ENCODE measurements at places on chromosomes 5 and 9.

DNA sequence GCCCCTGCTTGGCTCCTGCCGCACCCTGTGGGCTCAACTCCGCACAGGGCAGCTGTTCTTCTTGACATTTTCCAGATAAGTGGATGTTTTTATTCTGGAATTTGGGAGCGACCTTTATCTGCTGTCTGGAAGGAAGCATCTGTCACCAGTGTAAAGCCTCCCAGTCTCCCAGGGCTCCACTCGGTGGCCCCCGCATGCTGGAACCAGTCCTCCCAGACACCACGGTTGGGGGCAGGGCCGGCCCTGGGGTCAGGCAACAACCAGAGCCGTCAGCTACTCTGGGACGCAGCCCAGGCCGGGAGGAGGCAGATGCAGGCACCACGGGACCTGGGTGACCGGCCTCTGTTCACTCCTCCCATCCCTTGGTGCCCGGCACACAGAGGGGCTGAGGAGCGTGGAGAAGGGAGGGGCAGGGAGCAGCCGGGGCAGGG is 92.8 kb upstream of the ADAMTS2 start:
- no peak for DNase-seq

DNA sequence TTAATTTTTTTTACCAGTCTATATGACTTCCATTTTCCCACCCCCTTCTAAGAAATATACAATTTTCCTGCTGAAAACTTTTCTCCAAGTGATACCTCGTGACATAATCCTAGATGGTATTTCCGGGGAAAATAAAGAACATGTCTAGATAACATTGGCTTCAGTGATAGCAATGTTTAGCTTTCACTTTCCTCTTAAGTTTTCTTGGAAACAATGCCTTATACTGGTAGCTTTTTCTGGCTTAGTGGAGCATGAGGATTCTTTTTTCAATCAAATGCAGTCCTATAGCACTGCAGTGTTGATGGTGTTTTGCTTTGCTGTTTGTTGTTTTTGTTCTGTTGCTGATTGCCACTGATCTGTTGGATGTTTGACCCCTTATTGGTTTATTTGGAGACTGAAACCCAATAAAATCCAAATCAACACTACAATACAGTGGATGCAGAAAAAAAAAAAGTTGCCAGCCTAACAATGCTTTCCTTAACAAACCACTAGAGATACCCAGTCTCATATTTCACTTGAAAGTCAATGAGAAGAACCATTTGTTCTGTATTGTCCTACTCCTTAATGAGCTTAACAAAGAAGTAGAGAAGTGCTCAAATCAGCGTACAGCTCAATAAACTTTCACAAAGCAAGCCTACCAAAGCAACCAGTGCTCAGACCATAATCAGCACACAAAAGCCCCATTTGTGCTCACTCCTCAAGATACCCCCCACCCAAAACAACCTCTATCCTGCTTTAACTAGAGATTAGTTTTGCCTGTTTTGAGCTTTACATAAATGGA is 74.2 kb upstream of the GRAMD2B start:
- no peak for DNase-seq

- no peak for DNase-seq
Measured at GRCh38 chr5:38362713-38363112, 104.4 kb downstream of the EGFLAM start.

DNA sequence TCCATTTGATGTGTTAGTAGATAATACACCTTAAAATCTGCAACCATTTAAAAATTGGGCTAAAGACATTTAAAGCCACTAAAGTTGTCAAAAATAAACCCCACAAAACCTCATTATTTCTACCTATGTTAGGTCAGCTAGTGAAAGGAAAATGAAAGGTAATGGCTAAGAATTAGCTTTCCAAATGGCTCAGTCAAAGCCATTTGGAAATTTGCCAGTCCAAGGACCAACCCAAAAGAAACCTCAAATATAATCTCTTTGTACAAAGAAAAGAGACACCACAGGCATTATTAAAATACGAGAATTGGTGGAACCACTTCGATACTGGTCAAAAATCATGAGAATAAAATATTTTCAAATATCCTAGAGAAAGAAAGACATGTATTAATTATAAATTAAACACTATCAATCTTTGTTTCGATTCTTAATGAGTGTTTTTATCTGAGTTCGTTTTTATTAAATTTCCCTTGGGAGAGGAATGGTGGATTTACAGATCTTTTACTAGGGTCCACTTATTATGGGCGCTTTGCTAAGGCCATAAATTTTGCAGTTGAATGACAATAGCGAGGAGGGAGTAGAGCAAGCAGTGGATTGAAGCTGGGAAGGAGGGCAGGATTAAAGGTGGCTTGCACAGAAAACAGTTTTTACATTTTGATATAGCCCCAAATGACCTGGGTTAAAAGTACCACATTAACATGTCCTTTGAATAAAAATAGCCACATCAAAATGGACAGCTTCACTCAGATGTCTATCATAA is 116.8 kb upstream of the SHB start:
- no peak for DNase-seq

GRCh38 chr5:68848091-68848490 is 245.7 kb upstream of the SLC30A5 start:
- no peak for DNase-seq

DNA sequence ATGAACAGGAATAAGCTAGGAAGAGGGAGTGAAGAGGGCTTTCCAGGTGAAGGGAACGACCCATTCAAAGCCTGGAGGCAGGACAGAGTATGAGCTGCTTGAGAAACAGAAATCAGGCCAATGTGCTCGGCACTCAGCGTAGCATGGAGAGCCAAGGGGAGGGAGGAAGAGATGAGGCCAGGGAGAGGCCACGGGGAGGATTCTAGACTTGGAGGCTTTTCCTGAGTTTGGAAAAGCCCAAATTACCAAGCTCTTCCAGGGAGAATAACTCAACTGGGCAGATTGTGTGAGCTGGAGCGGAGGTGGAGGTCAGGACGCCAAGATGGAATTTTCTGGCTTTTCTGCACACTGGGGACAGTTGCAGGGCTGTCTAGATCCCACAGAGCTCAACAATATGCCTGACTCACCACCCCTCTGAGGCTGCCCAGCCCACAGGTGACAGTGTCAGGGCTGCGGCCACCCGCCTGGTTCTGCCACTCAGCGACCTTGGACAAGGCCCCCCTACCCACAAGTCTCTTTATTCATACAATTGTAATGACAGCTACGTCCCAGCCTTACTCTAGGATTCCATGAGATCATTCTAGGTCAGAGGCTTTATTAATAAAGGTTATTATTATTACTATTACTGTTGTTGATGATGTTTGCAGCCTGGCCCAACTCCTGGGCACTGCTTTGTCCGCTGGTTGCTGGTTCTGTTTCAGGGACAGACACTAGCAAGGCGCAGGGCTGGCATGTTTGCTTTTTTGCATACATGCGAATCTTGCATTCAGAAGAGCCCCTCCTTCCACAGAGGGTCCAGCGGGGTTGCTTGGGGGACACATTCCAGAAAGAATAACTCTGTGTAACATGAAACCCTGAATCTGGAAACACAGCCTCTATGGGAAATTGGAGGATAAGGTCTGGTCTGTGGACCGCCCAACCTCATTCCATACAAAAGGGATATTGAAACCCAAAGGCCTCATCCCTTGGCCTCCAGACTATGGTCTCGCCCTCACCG is 9.4 kb upstream of the LMX1B start:
- DNase-seq: no peak

- no peak for DNase-seq
Measured at GRCh38 chr5:148887123-148887881, 60.9 kb downstream of the ADRB2 start.

GRCh38 chr5:175868996-175869638 is 2.3 kb upstream of the CPLX2 start:
- DNase-seq: no peak

DNA sequence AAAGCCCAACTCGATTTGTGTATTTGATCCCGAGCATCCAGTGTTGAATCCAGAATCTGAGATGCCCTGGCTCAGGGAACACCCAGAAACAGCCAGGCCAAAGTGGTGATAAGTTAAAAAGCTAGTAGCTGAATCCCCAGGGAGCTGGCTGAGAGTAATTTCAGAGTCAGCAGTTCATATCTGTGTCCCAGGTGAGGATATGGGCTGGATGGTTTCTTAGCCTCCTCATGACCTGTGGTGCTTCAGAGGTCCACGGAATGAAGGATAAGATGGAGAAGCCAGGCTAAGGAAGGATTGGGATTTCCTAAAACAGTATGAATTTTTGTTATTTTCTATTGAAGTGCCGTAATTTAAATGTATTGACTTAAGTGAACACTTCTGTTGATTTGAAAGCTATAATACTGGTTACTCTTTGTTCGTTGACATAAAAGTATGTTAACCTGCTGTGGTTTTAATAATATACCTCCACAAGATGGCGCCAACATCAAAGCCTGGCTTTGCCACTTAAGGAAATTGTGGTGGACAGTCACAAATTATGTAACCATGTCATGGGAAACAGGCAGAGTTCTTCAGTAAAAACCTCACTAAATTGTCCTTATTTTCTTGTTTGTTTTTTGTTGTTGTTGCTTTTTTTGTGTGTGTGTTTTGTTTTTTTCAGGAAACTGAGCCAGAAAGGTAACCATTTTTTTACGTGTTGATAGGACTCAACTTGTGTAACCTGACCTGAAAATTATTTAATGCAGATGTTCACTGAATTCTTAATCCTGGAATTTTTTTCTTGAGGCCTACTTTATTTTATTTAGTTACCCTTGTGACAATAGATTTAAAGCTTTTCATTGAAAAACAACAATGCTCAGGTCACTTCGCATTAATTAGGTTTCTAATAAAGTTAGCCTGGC is 11.4 kb downstream of the MTAP start:
- DNase-seq: peak; percentile 69

DNA sequence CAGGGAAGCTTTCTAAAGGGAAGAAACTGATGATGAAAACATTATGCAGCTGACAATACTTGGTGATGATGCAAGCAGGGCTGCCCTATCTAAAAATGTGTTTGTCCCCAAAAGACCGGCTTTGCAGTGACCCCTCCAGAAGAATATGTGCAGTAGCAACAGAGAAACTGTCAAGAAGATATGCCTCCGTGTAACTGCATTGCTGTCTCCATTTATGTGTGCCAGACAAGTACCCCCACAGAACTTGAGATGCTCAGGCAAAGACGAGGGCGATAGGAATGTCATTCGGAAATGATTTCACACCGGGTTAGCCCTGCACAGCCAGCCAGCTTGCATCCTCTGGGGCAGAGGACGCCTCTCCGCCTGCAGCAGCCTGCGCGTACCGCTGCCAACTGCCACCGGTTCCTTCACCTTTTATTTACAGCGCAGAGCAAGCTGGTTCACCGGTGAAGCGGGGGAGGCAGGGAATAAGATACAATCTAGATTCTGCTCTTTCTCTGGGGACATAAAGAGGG is 2.0 kb downstream of the GABBR2 start:
- no peak for DNase-seq
